ENCODE measurements at places on chromosomes 3 and 15.

GRCh38 chr15:101573951-101574350, 78.2 kb downstream of the TM2D3 start:
- DNase-seq = no peak

- DNase-seq = peak; percentile 26
These were observed 22.5 kb downstream of the CHST14 start for GRCh38 chr15:40493089-40493840.

GRCh38 chr15:40075298-40076044, 33.2 kb downstream of the BMF start:
- no peak for DNase-seq

- DNase-seq = no peak
These were observed 337.4 kb downstream of the IL5RA start for GRCh38 chr3:2772803-2773202.

DNA sequence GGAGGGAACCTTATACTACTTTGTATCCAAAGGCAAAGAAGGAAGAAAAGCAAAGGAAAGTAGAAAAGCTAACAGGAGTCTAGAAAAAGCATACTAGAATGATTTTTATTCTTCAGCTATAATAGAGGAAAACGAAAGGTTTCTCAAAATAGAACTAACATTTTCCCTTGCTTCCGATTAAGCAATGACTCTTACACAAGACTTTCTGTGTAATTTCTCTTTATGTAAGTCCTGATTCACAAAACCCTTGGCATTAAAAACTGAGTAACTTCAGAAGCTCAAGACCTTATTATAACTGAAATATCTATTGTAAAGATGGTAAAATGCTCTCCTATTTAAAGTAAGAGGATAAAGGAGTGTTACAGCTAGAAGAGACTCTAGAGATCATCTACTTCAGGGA, 97.4 kb downstream of the DTWD1 start:
- DNase-seq = peak; percentile 52

GRCh38 chr3:149448331-149448831, 26.1 kb upstream of the TM4SF4 start:
- DNase-seq = peak; percentile 87

DNA sequence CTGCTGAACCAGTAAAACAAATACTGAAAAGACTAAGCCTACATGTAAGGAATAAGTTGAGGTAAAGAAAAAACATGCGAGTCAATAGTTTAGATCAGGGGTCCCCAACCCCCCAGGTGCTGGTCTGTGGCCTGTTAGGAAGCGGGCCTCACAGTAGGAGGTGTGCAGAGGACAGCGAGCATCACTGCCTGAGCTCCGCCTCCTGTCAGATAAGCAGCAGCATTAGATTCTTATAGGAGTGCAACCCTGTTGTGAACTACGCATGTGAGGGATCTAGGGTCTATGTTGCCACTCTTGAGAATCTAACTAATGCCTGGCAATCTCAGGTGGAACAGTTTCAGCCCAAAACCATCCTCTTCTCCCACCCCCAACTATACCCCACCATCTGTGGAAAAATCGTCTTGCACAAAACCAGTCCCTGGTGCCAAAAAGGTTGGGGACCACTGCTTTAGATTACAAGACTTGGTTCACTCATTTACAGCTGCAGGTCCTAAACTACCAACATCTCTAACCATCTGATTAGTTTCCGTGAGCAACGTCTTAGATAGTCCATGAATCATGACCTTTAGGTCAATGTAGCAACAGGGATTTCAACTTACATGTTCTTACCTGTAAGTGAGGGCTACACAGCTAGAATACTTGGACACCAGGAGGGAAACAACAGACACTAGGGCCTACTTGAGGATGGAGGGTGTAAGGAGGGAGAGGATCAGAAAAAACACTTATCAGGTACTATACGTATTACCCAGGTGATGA, 66.7 kb downstream of the TRANK1 start:
- no peak for DNase-seq

DNA sequence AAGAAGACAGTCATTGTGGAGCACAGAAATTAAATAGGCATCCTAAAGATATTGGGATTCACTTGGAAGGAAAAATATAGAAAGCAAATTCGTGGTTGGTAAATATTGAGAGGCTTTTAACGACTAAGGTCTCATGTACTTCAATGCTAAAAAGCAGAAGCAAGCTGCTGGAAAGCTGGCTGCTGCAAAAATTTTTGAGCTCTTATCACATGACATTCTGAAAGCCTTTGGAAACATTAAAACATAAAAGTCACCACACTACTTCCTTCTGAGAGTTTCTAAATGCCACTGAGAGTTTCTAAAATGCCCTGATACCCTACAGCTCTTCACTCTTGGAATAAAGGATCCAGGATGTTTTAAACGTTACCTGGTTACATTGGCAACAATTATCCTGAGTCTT, 39.0 kb upstream of the CBLB start:
- peak; percentile 44 for DNase-seq

DNA sequence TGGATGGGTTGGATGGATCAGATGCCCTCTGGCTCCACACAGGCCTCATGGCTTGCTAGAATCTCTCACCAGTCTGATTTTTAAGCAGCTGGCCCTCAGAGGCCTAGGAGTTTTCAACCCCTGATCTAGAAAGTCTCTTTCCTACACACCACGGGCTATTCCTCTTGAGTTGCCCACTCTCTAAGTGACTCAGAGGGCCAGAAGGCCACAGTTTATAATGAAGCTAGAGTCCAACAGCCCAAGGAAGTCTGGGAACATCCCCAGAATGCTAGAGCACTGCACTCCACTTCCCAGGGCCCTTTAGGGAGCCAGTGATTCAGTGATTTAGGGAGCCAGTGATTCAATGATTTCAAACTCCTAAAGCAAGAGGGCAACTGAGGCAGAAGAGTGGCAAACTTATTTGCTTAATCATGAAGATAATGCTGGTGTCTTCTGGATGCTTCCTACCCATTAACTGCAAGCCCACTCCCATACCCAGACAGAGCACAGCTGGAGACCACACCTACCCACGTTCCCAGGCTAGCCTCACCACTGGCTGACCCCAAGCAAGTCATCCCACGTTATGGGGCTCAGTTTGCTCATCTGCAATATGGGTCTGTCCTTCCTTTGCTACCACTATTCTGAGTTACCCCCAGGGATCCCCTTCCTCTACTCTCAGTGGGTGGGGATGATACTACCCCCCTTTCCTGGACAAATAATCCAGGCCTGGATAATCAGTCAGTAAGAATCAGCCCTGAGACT, 36.7 kb downstream of the ABTB1 start:
- DNase-seq = no peak

Measured in HCEC 1CT (cell line).